ENCODE measurements at places on chromosomes 1 and 21.

DNA sequence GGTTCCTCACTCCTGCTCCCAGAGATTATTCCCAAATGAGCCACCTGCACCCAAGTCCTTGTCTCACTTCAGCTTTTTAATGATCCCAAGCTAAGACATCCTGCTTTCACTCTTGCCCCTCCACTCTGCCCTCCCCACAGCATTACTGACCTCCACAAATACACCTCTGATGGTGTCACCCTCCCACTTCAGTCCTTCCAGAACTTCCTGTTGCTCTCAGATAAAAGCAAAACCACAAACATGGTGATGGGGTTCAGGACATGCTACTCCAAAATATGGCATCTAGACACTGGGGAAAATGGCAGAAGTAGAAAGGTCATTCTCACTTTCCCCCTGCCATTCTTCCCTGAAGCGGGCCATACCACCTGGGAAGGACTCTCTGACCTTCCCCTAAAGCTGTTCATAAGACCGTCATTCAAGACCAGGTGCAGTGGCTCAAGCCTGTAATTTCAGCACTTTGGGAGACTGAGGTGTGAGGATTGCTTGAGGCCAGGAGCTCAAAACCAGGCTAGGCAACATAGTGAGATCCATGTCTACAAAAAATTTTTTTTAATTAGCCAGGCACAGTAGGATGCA is 65.8 kb upstream of the KLHDC7A start:
- DNase-seq, result no peak

GRCh38 chr1:233326319-233326718 is 1.2 kb upstream of the MAP3K21 start:
- no peak for DNase-seq

DNA sequence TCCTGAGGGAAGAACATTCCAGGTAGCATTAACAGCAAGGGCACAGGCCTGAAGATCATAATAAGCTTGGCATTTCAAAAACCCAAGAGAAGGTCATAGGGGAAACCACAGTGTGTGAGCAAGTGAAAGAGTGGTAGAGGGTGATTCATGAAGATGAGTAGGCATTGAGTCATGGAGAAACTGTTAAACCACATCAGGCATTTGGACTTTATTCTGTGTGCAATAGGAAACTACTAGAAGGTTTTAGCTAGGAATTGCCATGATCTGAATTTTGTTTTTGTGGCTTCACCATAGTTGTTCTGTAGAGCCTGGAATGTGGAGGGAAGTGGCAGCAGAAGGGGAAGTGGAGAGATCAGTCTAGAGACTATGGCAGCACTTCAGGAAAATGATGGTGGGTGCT is 359.0 kb upstream of the PTBP2 start:
- no peak for DNase-seq

GRCh38 chr1:203524152-203524551 is 30.2 kb downstream of the OPTC start:
- DNase-seq, result no peak

DNA sequence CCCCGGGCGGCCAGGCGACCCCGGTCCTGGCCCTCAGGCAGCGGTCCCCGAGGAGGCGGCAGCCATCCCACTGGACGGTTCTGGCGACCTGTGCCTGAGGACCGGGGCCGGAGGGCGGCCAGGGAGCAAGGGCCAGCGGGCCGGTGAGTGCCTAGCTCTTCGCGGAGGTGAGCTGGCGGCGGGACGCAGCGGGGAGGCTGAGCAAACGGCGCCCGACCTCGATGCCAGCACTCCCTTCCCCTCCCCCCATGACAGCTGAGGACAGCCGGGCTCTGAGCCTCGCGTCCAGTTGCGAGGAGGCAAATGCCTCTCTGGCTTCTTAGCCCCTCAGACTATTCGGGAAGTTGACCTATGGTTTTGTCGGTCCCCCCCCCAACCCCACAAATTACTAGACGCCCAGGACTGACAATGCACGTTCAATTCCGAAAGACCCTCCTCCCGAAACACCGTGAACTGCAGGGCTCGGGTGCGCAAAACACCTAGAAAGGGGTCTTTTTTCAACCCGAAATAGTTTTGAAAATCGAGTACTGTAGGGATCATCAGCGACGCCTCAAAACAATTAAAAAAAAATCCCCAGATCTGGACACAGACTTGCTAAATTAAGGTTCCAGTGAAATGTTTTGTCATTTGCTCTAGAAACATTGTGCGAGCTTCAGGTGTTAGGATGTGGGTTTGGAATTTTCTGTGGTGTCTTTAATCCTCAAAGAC is 8.3 kb downstream of the CDKN2C start:
- DNase-seq, result no peak

DNA sequence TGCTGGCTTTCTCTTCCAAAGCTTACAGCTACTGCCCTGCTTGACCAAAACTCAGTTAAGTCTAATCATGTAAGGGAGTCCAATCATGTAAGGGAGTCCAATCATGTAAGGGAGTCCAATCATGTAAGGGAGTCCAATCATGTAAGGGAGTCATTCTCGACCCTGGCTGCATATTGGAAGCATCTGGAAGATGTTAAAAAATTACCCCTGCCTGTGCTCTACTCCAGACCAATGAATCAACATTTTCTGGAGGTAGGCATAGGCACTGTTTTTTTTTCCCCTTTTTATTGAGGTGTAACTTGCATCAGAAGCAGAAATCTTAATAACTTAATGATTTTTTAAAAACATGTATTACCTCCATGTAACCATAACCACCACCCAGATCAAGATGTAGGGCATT is 9.4 kb downstream of the PIGP start:
- no peak for DNase-seq

- no peak for DNase-seq
Observed at GRCh38 chr1:234891427-234891826, 237.2 kb downstream of the TOMM20 start.

DNA sequence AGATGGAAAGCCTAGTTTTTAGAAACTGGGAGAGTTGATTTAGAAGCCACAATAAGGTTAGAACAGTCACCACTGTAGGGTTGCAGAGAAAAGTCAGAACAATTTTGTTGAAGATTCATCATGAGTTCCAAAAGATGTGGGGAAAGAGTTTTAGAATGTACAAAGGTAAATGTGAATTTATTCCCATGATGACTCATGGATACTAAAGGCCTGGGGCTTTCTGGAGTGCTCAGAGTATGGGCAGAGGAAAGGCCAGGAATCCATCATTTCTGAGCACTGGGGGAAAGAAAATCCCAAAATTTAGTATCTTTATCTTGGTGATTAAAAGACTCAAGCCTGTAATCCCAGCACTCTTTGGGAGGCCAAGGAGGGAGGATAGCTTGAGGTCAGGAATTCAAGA is 17.8 kb downstream of the YBX1 start:
- no peak for DNase-seq

DNA sequence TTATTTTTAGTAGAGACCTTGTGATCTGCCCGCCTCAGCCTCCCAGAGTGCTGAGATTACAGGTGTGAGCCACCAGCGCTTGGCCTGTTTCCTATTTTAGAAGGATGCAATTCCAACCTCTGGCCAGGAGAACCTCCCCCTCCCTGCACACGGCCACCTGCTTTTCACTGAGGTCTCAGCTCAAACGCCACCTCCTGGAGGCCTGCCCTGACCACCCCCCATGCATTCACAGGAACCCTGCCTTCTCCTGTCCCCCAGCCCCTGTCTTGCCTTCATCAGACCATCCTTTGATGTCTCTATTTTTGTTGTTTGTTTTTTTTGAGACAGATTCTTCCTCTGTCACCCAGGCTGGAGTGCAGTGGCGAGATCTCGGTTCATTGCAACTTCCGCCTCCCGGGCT is 2.3 kb downstream of the SRM start:
- no peak for DNase-seq

All from stimulated activated CD8-positive, alpha-beta memory T cell treated with anti-CD3 and anti-CD28 coated beads, Interleukin-12 subunit alpha, Interleukin-12 subunit beta, amount 100 ng/mL, for 1 hour (primary cell).